ENCODE measurements at places on chromosomes 4 and X.

DNA sequence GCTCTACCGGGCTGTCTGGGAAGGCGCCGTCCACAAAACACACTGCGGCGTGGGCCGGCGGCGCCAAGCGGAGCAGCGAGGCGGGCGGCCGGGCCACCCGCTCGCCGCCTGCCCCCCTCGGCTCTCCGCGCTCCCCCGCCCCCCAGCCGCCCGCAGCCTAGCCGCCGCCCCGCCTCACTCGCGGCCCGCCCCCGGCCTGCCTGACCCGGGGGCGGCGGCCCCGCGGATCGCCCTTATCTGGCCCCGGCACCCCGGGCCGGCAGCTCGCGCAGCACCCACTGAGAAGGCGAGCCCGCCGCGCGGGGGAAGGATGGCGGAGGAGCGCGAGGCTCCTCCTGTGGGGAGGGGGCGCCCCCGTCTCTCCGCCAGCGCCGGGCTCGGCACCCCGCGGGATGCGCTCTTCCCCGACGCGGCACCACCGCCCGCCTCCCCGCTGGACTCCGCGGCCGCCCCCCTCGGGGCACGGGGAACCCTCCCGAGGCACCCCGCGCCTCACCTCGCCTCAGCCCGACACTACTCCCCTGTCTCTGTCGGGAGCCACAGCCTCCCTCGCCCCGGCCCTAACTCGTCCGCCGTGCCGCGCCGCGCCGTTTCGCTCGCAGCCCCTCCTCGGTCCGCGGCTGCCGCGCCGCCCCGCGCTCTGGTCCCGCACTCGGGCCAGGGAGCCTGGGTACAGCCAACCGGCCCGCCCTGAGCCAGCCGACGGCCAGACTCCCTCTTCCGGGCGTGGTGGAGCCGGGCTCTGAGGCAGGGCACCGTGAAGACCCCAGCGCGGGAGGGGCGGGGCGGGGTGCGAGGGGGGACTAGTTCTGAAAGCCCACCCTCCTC is 566 bp downstream of the ATP11C start:
- no peak for DNase-seq

- no peak for DNase-seq
These were observed 32.0 kb upstream of the SPON2 start for GRCh38 chr4:1204286-1204827.

DNA sequence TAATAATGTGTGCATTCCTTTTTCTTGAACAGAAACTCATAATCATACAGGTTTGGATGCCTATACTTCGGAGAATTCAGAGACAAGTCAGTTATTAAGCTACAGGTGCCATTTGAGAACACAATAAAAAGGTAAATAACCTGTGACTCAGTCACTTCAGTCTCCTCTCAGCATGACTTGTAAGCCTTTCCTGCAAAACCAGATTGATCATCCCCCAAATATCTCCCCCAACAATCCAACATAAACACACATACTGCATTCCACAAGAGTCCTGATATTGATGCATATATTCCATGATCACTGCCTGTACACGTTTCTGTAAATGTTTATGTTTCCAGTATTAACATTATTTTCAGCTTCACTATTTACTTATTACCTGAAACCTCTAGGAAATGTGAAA is 110.8 kb downstream of the PWWP3B start:
- DNase-seq, result no peak

GRCh38 chr4:7987148-7987989 is 47.7 kb upstream of the AFAP1 start:
- DNase-seq, result peak; percentile 46

- DNase-seq, result peak; percentile 56
These were observed 36.9 kb upstream of the SYTL4 start for GRCh38 chrX:100768679-100769338.

GRCh38 chr4:151462554-151462953 is 53.6 kb downstream of the FHIP1A start:
- no peak for DNase-seq

- no peak for DNase-seq
These were observed 139.0 kb downstream of the TSPAN5 start for GRCh38 chr4:98519268-98519977.

- DNase-seq, result no peak
These were observed 64.9 kb downstream of the POLR2B start for GRCh38 chr4:57043347-57044251.

GRCh38 chrX:54715621-54716020 is 82.4 kb downstream of the ITIH6 start:
- DNase-seq, result no peak

GRCh38 chr4:13166214-13166613 is 317.9 kb downstream of the RAB28 start:
- DNase-seq, result no peak

GRCh38 chr4:78031417-78031950 is 25.6 kb upstream of the FRAS1 start:
- DNase-seq, result no peak

GRCh38 chrX:135931644-135932487 is 38.4 kb downstream of the SAGE1 start:
- no peak for DNase-seq

DNA sequence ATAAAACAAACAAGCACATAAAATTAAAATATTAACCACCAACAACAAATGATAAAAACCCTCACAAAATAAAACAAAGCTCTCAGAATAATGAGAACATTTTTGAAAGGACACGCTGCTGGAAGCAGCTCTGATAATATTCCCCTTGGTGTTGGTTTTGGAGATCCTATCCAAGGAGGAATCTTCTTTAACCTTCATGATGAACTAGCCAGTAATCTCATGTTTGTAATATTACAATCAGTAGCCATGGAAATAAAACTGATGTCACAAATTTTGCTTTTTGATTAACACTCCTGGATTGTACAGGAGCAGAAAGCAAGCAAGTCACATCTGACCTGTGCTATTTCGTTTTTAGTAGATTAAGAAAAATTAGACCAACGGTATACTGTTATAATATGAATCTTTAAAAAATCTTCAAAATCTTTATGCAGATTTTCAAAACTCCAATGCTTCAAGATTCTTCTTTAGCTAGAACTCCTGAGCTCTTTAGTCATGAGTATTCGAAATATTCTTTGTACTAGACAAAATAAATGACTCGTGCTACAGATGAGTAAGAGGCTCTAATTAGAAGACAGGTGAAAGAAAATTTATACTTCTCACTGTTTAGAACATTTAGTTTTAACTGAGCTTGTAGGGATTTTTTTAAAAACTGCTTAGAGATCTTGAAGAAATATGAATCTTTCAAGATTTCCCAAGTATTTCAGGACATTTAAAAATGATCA is 154.1 kb downstream of the RASL11B start:
- DNase-seq, result no peak

DNA sequence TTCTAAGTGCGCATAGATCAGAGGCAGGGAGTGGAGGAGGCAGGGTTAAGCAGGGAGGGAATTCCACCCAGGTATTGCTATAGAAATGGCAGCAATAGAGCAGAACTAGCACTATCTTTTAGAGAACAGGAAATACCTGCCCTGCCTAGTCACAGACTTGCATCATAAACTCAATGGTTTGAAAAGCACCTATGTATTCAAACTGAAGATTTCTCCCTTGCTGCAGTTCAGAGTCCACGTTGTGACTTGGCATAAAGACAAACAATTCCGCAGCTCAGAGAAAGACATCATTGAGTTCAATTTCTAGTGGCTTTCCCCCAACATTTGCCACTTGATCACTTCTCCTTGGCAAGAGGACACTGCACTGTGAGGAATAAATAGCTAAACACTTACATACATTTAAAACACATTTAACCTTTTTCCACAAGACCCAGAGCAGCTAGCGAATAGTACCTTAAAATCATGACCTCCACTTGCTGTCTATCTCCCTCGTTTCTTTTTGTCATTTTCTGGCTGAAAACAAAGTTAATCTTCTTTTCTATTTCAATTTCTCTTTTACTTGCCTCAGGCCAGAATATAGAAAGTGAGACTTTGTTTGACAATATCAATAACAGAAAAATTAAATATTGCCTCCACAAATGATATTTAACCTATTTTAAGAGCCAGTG is 42.4 kb downstream of the SLC7A11 start:
- no peak for DNase-seq

DNA sequence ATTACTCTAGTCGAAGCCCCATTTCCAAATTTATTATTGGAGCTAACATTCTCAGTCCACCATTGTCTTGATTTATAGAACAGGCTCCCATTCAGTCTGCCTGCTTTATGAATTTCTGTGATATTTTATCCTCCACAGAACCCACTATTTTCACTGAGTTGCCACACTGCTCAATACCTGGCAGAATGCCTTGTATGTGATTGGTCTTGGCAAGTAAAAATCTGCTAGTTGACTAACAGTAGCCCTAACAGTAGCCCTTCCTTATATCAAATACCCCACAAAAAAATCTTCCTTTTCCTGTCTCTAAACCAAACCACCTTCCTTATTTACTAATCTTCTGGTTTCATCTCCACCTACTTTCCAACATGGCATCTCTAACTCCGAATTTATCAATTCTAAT is 82.6 kb downstream of the CHM start:
- no peak for DNase-seq

DNA sequence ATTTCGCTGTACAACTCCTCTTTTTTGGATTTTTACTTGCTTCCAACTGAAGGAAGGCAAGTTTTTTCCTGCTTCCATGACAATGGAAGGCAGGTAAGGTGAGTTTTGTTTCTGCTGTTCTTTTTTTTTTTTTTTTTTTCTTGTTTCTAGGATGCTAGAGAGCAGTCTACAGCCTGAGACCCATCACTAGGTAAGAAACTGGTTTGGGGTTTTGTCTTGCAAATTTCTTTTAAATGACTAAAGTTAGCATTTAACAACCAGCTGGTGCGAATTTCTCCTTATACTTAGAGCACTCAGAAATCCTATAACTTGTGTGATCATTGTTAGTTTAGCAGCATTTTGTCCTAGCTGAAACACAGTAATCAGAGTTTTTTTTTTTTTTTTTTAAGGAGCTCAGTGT is 378.4 kb upstream of the CNKSR2 start:
- no peak for DNase-seq

- DNase-seq, result no peak
These were observed 180.5 kb downstream of the PPP1R2C start for GRCh38 chrX:42597481-42597880.

DNA sequence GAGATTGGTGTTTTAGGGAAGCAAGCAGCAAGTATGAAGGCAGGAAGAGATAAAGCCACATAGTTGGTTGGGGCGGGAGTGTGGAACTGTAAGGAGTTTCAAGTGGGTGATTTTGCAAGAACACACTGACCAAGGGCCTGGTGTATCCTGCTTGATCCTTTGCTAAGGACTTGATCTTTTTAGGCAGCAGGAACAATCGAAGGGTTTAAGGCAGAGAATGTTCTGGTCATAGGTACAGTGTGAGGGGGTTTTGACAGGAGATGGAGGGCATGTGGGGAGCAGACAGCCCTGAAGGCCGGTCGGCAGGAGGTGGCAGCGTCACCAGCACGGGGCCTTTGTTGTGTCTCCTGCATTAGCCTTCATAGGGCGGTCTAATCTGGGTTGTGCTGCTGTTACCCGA is 54.7 kb downstream of the FAM193A start:
- no peak for DNase-seq

DNA sequence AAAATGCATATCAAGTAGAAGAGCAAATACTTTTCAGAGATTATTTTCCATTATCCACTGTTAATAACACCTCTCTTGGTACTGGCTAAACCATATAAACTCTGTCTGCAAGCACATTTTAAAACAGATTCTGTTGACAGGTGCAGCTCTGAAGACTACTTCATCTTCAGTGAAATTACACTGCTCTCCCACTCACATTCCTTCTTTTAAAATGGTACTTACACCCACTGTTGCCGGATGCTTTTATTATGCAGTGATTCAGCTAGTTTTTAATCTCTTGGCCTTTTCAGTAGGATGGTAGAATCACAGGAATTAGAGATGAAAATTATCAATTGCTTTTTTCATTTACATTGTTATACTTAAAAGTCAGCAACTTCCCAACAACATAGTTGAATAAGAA is 381.6 kb downstream of the GASK1B start:
- DNase-seq, result no peak

DNA sequence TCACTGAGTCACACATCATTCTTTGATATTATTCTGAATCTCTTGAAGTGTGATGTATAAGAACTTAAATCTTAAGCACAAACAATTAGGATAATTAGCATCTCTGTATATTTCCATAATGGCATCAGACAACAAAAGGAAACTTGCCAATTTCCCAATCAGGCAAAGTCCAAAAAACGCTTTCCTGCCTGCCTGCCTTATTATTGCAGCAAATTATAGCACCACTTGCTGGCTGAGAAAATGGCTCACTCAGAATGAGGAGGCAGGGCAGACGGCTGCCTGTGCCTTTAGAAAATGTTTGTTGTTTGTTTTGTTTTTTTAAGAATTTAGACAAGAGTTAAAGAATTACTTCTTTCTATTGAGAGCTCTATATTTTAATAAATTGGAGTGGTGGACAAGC is 27.7 kb upstream of the NR3C2 start:
- DNase-seq, result no peak

- DNase-seq, result no peak
These were observed 144.8 kb upstream of the CPEB2 start for GRCh38 chr4:14857475-14857874.

GRCh38 chr4:150130933-150131332 is 52.7 kb downstream of the DCLK2 start:
- DNase-seq, result no peak

GRCh38 chrX:15564981-15565579 is 35.7 kb downstream of the ACE2 start:
- no peak for DNase-seq

GRCh38 chr4:147928400-147928799 is 196.5 kb downstream of the ARHGAP10 start:
- DNase-seq, result no peak

DNA sequence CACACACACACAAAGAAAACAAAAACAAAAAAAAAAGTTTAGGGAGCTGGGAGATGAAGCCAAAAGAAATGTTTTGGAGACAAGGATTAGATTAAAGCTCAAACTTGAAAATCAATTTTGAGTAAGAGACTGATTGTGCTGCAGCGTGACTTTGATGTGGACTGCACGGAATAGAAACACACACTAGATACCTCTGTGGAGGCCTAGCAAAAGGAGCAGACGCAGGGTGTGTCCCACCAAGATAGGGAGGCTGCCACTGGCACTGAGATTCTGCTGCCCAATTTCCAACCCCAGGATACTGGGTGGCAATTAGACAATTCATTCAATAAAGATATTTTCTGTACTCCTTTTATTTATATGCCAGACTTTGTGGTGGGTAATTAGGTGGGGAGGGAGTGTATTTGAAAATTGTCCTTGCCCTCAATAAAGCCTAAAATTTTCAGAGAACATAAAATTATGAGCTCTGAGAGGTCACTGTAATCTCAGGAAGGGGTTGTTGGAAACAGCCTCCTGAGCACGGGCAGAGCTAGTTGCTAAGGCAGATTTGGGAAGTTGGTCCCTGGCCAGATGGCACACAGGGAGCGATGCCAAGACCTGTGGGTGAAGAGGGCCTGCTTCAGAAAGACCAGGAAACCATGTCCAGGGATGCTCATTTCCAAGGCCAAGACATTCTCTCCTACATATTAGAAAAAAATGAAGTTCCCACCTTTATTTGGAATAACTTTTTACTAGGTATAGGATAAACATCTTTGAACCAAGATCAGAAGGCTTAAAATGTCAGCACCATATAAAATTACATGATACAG is 1.9 kb upstream of the PPP3CA start:
- no peak for DNase-seq

GRCh38 chr4:7341491-7342222 is 93.1 kb downstream of the PSAPL1 start:
- no peak for DNase-seq

- no peak for DNase-seq
These were observed 12.3 kb downstream of the LOC101059915 start for GRCh38 chrX:71679575-71680207.

- no peak for DNase-seq
These were observed at the start of gene NXF3 for GRCh38 chrX:103092942-103093341. NXF3 (minus strand) TSS chrX:103093143; CDS start chrX:103093023, 120 bp downstream.
